HS-5 (cell line): ENCODE measurements at places on chromosomes 13 and 19.
A peak's percentile ranks its signal among the peaks of the same experiment; 100 is the strongest.

DNA sequence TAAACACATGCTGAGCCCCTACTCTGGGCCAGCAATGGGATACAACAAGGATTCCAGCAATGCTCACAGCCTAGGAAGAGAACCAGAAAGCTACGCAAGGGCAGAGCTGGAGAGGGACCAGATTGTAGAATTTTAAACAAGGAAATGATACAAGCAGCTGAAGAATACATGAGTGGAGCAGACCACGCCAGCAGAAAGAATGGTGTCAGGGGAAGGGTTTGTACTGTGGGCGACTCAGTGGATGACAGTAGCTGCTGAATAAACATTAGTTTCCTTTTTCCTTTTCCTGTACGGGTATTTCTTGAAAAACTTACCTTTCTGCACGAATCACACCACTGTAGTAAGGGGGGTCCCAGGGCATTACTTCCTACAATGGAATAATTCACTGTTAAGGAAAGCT, 30.7 kb downstream of the MIPEP start:
- no peak for DNase-seq

- DNase-seq: no peak
Observed at GRCh38 chr13:79469608-79470007, 11.3 kb upstream of the NDFIP2 start.

GRCh38 chr13:73421310-73421912, 362.6 kb downstream of the KLF5 start:
- no peak for DNase-seq

DNA sequence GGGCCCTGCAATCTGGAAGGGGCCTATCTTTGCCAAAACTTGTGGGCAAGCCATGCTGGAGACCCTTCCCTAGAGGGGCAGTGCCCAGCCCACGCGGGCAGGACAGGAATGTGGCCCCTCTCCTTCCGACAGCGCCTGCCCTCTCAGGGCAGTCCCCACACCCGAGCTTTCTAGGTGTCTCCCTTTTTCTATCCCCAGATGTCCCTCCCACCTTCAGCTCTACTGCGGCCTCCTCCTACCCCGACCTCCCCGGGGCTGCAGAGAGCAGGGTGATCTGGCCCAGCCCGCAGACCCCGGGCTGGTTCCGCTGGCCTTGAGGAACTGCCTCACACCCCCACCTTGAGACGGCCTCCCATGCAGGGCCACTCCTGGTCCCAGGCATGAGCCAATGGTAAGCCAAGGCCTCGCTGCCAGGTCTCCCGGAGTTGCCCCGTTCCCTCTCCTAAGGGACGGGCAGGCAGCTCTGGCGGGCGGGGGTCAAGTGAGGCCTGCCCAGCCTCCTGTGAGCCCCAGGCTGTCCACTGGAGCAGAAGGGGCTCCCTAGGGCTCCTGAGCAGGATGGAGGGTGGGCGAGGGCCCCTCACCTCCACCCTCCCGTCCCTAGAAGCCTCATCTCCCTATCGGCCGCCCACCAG, 39.7 kb downstream of the KLF2 start:
- DNase-seq: no peak

- DNase-seq: no peak
Observed at GRCh38 chr19:14577885-14578427, 4.9 kb upstream of the CLEC17A start.

DNA sequence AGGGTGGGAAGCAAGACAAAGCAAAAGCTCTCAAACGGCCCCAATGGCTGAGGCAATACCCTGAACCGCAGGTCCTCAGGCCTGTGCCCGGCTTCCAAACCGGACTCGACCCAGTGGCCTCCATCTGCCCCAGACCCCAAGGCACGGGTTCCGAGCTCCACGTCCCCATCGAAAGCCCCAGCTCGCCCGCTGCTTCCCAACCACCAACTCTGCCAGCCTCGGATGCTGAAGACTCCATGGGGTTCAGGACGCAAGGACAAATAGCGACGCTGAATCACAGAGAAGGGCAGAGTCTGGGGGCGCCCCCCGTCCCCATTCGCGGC, 559 bp downstream of the POLR2E start:
- DNase-seq: no peak

- no peak for DNase-seq
Observed at GRCh38 chr13:74021505-74021904, 112.7 kb downstream of the KLF12 start.

GRCh38 chr19:44573183-44573582, 40.2 kb upstream of the IGSF23 start:
- no peak for DNase-seq

GRCh38 chr13:23949736-23950135, 52.4 kb upstream of the C1QTNF9B start:
- DNase-seq: no peak

- no peak for DNase-seq
Observed at GRCh38 chr13:63651394-63651793, 2235.7 kb upstream of the PCDH20 start.

DNA sequence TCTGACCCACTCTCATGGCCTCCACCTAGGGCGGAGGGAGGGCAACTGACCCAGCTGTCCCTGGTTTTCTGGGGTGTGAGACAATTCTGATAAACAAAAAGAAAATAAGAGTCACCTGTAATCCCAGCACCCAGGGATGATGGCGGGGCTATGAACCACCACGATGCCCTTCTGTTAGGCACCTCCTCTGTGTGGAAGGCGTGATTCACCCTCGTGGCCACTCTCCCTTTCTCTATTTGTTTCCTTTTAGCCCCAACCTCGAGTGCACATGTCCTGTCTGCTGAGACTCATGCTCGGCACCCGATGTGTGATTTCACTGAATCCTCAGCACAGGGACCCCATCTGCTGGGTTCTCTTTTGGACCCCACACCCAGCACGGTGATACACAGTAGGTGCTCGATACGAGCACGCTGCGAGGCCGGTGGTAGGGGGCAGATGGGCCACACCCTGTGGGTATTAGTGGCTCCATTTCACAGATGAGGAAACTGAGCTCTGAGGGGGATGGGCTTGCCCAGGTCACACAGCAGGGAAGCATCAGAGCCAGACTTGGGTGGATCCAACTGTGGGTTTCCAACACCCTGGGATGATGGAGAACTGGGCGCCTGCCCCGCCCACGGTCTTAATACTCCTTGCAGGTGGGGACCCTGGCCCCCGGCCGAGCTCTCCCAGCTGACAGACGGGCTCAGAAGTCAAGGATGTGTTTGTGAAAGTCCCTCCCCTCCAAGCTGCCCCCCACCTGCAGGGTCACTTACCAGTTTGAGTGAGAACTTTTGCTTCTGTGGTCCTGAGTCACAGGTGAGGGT, 24.9 kb downstream of the VRK3 start:
- DNase-seq: no peak

- peak; percentile 48 for DNase-seq
Observed at GRCh38 chr13:33169273-33169980, 116.1 kb downstream of the STARD13 start.

- DNase-seq: no peak
Observed at GRCh38 chr13:109783447-109783814, 3.0 kb downstream of the IRS2 start.

GRCh38 chr19:45160870-45161737, at the start of gene NKPD1:
Gene NKPD1 (minus strand): TSS chr19:45160982. CDS start chr19:45160150, 832 bp downstream.
- no peak for DNase-seq

GRCh38 chr13:97004096-97004876, 10.0 kb upstream of the OXGR1 start:
- no peak for DNase-seq

GRCh38 chr13:84025824-84026223, 143.6 kb upstream of the SLITRK1 start:
- no peak for DNase-seq

DNA sequence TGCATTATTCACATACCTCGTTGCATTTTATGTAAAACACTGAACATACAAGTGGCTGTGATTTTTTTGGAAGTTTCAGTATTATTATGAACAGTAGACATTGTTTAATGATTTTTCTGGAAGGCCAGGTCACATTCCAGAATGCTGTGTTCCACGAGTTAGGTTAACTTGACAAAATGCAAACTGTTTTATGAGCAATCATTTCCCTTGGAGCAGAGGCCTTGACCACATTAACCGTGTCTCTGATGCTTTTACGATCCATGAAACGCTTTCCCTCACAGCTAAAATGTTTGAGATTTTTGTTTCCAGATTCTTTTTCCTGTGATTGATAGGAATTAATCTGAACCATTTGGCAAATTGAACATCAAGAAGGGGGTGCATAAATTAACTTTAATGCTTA, 57.8 kb downstream of the MBNL2 start:
- no peak for DNase-seq

- DNase-seq: no peak
Observed at GRCh38 chr13:38160131-38160530, 189.5 kb upstream of the UFM1 start.

DNA sequence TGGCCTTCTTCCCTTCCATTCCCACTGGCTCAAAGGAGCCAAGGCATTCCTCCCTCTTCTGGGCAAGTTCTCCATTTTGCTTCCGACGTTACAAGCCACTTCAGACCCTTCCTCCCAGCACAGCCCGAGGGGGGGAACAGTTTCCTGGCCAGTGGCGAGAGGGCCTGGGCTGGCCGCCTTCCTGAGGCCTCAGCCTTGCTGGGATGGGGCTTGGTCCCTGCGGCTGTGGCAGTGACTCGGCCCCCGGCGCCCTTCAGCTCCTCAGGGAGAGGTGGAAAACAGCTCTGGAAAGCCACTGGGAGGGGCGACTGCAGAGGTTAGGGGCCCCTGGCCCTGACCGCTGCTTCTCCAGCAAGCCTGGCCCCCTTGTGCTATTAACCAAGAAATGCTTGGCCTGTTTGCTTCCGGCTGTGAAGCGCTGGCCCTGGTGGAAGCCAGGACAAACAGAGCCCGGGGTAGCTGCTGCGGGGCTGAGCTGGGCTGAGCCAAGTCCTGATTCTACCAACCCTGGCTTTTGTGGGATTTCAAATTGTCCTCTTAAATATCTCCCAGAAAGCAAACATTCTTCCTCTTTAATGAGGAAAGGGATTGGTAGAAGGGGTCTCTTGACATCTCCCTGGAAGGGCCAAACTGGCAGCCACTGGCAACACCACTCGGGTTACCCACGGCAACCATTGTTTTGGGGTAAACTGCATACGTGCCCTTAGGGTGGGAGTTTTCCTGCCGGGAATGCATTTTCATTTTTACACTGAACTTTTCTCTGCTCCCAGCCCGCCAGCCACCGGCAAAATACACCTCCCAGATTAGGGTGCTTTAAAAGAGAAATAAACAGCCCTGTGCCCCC, 38.7 kb downstream of the C13orf46 start:
- no peak for DNase-seq

GRCh38 chr13:84443463-84443862, 561.2 kb upstream of the SLITRK1 start:
- no peak for DNase-seq

GRCh38 chr13:112776354-112776753, 86.5 kb downstream of the ATP11A start:
- no peak for DNase-seq

- DNase-seq: no peak
Observed at GRCh38 chr19:56732976-56733375, 61.4 kb upstream of the ZNF835 start.

- DNase-seq: no peak
Observed at GRCh38 chr13:32443111-32443510, 15.2 kb upstream of the N4BP2L1 start.

- no peak for DNase-seq
Observed at GRCh38 chr13:67506407-67506806, 276.3 kb upstream of the PCDH9 start.

DNA sequence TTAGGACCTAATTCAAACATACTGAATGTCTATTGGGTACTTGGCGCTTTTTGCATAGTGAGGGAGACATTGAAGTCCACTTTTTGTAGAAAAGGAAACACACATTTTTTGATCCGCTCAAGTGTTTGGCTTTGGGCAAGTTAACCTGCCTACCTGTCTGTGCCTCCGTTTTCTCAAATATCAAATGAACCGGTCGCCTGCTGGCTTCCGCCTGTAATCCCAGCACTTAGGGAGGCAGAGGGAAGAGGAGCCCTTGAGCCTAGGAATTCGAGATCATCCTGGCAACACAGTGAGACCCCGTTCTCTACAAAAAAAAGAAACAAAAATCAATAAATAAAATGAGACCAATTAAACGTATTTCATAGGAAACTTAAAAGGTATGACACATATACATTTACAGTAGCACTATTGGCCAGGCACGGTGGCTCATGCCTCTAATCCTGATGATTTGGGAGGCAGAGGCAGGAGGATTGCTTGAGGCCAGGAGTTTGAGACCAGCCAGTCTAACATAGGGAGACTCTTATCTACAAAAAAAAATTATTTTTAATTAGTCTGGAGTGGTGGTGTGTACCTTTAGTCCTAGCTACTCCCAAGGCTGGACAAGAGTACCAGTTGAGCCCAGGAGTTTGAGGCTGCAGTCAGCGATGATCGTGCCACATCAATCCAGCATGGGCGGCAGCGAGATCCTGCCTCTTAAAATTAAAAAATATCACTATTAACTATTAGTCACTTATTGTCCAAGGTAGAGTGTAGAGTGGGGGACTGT, 1.3 kb downstream of the RAD23A start:
- no peak for DNase-seq

DNA sequence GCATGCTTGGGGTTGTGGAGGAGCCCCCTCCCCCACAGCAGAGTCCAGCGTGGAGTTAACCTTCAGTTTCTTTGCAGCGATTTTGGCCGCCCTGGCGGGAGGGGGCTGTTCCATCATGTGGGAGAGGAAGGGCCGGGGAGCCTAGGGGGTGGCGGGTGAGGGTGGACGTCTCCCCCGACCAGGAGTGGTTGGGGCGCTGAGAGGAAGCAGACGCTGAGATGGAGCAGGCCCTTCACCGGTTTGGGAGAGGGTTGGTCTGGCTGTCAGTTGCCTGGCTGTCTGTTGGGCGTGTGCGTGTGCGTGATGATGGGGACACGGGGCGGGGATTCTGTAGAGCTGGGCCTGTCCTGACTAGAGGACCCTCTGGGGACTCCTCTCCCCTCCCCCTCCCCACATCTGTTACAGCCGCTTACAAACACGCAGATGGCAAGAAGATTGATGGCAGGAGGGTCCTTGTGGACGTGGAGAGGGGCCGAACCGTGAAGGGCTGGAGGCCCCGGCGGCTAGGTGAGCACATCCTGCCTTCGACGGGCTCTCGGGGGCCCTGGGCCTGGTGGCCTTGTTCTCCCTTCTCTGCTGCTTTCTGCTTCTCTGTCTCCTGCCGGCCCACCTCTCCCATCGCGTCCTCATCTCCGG, 9.8 kb upstream of the LIN7B start:
- DNase-seq: no peak

DNA sequence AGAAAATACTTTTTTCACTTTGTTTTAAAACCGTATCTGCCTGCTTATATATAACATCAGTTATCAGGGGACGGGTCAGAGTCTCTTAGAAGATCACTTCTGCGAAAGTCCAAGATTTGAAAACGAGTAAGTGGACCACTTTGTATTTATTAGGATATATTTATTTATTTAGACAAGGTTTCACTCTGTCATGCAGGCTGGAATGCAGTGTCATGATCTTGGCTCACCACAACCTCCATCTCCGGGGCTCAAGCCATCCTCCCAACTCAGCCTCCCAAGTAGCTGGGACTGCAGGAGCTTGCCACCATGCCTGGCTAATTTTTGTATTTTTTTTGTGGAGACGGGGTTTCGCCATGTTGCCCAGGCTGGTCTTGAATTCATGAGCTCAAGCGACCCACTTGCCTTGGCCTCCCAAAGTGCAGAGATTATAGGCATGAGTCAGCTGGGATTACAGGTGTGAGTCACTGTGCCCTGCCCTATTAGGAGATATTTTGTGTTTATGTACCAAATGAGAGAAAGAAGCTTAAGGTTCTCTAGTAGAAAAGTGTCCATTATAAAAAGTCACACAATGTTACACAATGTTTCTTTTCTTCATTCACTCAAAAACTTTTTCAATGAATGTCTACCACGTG, 39.5 kb downstream of the RASL11A start:
- DNase-seq: peak; percentile 2
